Activated T-helper 9 cell treated with anti-CD3 and anti-CD28 coated beads, Interleukin-2, amount 50 U/mL, for 16 hours (primary cell): ENCODE measurements at places on chromosomes 2 and 18.

DNA sequence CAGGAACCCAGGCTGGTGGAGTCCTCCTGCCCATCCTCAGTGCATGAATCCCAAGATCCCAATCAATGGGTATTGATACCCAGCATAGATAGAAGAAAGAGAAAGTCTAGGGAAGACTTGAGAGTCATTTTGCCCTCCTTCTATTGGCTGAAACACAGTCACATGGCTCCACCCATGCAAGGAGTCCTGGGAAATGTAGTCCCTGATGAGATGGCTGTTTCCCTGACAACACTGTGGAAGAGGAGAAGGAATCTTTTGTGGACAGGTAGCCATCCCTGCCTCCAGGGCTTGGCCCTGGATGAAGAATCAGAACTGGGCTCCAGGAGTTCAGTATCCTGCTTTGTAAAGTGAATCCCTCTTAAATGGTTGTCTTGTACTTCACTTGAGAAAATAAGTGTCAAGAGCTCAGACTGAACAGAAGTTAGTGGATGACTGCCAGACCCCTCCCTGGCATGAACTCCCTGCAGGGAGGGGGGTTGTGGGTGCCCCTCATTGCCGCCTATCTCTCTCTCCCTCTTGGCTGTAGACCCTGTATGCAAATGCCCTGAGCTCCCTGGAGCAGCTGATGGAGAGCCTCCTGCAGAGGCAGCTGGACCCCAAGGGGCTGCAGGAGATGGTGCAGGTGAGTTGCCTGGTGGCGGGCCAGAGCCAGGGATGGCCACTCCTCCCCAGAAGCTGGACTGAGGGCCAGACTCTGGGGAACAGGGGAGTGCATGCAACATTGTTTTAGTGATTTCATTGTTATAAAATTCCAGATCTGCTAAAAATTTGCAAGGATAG lies 36.1 kb downstream of the MROH2A start:
- no peak for DNase-seq

GRCh38 chr18:7349181-7349837 lies 118.4 kb downstream of the LRRC30 start:
- DNase-seq, result no peak

GRCh38 chr18:49819823-49820671 lies 6.7 kb upstream of the ACAA2 start:
- no peak for DNase-seq

GRCh38 chr2:188314314-188315054 lies 22.8 kb downstream of the GULP1 start:
- DNase-seq, result no peak

DNA sequence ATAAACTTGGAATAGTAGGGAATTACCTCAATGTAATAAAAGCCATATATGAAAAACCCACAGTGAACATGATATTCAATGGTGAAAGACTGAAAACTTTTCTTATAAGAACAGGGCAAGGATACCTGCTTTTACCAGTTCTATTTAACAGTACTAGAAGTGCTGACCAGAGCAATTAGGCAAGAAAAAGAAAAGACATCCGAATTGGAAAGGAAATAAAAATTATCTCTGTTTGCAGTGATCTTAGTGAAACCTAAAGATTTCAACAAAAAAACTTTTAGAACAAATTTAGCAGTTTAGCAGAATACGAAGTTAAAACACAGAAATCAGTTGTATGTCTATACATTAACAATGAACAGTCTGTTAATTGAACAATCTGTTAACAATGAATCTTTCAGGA lies 69.1 kb downstream of the MIB1 start:
- no peak for DNase-seq

GRCh38 chr2:111897630-111897923 lies 830 bp upstream of the MERTK start:
- no peak for DNase-seq

GRCh38 chr2:99140056-99140859 lies 1.2 kb upstream of the C2orf15 start:
- no peak for DNase-seq

DNA sequence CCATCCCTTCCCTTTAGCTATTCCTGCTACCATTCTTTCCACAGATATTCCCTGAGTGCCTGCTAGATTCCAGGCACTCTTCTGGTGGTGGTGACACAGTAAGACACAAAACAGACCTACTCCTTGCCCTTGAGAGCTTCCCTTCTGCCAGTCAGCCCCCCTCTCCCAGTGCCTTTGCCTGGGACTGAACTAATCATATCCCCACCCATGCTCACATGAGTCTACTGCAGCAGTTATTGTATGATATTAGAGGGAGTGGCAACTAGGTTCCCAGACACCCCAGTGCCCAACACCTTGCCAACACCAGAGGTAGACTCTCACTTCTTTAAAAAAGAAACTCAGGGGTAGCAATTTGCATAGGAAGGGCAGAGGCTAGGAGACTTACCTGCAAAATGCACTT lies 7.2 kb upstream of the LBH start:
- no peak for DNase-seq

DNA sequence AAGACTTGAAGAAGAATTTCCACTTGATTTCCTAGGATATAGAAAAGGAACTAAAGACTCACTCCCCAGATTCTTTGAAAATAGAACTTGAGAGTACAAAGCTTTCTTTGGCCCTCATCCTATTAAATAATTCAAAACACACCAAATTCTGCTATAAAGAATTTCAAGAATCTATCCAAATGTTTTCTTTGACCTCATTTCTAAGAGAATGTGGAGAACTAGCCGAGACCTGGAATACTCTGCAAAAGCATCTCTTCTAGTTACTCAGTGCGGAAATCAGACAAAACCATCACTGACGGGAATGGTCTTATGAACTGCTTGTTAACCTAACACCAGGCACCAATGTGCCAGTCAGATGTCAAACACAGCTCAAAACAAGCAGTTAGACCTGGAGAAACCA lies 44.2 kb upstream of the ARL5A start:
- DNase-seq, result no peak

DNA sequence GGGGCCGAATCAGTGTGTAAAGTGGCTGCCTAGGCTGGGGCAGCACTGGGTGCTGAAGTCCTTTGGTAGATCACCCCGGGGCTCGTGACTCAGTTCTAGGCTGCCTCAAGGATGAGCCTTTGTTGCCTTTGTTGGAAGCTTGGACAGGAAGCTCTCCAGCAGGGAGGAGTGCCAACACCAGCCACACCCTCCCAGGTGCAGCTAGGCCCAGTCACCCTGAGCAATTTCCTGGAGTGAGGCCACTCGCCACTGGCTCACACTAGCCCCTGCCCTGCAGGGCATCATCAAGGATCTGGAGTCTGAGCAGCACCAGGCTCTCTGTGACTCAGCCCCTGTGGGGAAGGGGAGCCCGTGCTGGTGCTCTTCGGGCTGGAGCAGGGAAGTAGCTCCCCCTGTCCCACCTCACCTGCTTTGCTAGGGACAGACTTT lies 6.7 kb upstream of the SDC1 start:
- DNase-seq, result no peak

GRCh38 chr2:226139759-226140158 lies 659.9 kb downstream of the IRS1 start:
- DNase-seq, result no peak

DNA sequence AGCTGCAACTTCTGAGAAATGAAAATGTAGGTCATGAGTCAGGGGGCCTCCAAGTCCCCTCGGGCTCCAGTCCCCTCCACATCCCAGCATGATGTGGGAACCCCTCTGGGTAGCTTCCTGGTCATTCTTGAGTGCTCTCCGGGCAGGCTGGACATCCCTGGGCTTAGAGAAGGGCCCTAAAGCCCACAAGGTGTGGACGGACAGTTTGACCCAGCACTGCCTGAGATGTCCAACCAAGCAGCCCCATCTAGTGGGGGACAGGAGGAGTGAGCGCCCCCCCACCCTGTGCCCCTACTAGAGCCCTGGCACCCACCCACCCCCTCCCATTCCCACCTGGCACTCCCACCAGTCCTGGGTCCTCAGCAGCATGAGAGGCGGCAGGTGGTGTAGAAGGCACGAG lies 46.0 kb downstream of the CYP27C1 start:
- DNase-seq, result no peak

GRCh38 chr18:22337306-22337705 lies 80.4 kb downstream of the CTAGE1 start:
- DNase-seq, result no peak

GRCh38 chr2:218343591-218343990 lies 13.1 kb upstream of the CATIP start:
- DNase-seq, result no peak

DNA sequence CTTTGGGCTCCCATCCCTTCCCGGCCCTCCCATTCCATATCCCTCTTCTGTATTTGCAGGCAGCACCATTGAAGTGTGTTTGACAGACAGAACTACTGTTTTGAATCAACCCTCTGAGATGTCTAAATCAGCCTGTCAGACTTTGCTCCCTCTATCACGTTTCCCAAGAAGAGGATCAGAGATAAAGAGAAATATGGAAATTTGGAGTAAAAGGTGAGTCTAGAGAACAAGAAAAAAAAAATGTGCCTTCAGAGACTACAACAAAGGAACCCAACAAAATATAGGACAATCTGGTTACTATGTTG lies 133.4 kb upstream of the NCK2 start:
- no peak for DNase-seq

- DNase-seq, result no peak
These were observed 381.2 kb downstream of the LPIN1 start for GRCh38 chr2:12127638-12128037.

DNA sequence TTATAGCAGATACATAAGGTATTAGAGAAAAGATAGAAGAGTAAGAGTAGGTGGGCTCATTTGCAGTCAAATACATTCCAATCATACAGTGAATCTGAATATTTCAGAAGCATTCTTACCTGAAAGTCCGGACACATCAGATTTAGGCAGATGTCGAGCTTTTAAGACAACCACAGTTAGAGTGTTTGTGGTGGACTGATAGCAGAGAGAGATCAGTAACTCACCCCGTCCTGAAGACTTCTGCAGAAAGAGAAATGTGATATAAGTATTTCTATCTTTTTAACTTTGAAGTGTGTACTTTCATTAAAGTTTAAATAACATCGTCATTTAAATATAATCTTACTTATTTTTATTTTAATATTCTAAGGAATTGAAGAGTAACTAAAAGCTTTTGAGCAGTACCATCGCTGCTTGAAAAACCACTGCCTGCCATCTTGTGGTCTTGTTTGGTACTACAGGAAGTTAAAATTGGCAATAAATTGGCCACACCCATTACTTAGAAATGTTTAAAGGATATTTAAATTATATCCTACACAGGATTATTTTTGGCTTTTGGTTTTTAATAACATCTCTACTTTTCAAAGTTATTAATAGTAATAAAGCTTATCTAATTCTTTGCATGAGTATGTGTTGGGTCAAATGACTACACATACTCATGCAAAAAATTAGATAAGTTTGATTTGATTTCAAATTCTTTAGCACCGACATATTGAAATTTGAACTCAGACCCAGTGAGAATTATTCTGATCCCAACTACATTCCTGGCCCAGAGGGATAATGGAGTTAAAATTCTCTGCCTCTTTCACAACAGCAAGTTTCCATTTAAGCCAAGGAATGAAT lies 5.5 kb downstream of the SYT4 start:
- DNase-seq, result no peak

GRCh38 chr18:24160086-24160485 lies 21.2 kb downstream of the CABYR start:
- DNase-seq, result no peak

- no peak for DNase-seq
These were observed 14.1 kb downstream of the RIF1 start for GRCh38 chr2:151423760-151424159.

DNA sequence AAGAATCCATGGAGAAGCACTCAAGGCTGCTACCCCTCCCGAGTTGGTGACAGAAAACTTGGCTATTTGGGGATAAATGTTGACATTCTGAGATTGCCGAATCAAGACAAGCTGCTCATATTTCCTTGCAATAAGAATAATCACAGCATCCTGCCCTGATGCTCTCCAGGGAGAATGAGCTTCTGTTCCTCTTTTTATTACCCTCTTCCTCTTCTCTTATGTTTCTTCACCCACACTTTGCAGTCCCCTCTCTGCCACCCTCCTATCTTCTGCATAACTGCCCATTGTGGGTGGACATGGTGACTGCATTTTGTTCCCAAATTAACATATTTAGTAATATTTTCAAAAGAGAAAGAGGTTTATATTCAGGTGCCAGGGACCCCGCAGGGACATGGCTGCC lies 11.9 kb upstream of the MSGN1 start:
- DNase-seq, result no peak

- DNase-seq, result no peak
These were observed 251.0 kb downstream of the AFF3 start for GRCh38 chr2:99891428-99891780.

DNA sequence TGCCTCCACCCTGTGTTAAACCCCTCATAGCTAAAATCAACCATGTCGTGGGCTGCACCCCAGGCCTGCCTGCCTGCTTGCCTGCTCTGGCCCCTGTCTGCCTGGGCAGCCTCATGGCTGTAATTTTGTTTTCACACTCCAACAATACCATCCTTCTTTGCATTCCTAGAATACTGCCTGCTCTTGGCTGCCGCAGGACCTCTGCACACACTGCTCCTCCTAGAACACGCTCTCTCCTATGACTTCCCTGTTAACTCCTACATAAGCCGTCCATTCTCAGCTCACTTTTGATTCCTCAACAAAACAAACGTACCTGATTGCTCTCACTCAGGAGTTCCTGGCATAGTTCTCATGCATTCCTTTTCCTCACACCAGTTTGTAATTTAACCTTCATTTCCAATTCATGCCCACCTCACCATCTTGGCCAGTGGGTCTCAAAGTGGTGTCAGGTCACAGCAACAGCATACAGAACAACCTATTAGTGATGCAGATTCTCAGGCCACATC lies 2.5 kb downstream of the UXS1 start:
- no peak for DNase-seq

GRCh38 chr2:5021136-5021535 lies 671.0 kb upstream of the SOX11 start:
- no peak for DNase-seq
